ENCODE measurements at places on chromosomes 5 and 9.

GRCh38 chr5:68010740-68011139, 204.8 kb upstream of the PIK3R1 start:
- no peak for DNase-seq

- DNase-seq: no peak
Observed at GRCh38 chr5:55868846-55869245, 17.7 kb downstream of the IL31RA start.

DNA sequence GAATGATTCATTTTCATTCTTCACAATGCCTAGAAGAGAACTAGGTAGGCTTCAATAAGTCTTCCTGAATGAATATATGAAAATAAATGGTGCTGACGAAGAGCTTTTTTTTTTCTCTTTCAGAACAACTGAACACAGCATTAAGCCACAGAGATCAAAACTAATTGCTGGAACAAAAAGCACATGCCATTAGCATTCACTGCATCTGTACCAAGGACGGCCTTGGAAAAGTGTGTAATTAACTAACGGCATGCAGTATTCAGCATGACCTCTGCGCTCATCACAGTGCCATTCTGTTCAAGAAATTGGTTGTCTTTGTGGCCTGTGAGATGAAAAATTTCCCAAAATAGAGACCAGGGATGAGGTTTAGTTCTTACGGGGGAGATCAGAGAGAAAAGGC, 99.3 kb downstream of the NUDT12 start:
- no peak for DNase-seq

DNA sequence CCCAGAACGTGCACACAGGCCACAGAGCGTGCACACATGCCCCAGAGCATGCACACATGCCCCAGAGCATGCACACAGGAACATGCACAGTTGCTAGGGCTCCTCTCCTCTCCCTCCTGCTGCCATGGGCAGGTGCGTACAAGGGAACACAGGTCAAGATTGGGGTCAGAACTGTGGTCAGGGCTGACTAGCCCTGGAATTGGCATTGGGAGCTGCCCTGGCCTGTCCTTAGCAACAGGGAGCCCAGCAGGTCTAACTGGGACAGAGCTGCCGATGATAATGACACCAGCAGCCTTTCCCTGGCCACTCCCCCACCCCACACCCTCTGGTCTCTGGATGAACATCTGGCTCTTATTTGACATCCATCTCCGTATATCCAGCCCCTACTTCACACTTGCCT, 8.0 kb downstream of the PCDH1 start:
- no peak for DNase-seq

DNA sequence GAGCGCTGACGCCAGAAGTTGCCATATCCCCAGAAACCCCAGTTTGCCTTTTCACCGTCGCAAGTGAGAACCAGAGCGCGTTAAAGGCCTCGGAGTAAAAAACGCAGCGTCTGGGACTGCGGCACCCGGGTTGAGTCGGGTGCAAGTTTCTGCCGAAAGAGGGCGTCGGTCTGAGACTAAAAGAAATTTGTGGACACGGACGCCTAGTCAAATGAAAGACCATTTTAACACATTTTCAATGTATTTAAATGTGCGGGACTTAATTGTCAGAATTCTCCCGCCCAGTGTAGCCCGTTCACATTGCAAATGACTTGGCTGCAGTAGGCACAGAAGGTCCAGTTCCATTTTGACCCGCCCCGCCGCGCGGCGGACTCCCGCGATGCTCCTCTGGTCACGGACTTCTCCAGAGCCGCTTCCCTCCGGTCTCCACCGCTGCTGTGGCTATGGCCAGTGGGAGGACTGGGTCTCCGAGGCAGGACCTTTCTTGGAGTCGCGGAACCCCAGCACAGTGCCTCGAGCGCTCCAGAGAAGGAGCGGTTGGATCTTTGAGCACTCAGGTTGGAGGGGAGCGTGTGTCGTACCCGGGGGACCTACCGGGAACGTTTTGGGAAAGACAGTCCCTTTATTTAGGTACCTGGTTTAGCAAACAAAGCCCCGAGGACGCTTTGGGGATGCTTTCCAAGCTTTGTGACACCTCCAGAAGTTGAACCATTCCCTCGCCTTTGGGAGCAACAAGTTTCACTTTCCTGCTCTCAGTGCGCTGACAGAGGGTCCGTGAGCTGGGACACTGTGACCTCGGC, 1.2 kb upstream of the NPR3 start:
- DNase-seq: no peak

- DNase-seq: no peak
Observed at GRCh38 chr5:9644630-9645029, 14.5 kb upstream of the TAS2R1 start.

- no peak for DNase-seq
Observed at GRCh38 chr9:122779181-122779580, 9.6 kb upstream of the OR5C1 start.

DNA sequence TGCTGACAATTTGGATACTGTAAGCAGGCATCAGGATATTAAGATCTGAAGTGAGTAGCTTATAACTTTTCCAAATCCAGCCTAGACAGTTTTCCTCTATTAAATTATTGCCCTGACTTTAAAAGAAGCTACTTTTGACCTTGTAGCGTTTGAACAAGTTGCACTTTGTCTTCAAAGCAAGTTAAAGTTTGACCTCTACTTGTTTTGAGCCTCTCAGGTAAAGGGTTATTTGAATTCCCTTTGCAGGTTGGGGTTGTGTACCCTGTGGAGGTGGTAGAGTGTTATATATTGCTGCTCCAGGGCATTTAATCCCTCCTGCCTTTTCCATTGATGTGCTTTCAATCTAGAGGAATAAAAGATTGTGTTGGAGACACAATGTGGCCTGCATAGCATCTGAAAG, 30.1 kb downstream of the FXN start:
- no peak for DNase-seq
